ENCODE measurements at places on chromosomes 7 and 10.

- DNase-seq: no peak
These were observed 411.0 kb upstream of the ZMIZ1 start for GRCh38 chr10:78657862-78658165.

DNA sequence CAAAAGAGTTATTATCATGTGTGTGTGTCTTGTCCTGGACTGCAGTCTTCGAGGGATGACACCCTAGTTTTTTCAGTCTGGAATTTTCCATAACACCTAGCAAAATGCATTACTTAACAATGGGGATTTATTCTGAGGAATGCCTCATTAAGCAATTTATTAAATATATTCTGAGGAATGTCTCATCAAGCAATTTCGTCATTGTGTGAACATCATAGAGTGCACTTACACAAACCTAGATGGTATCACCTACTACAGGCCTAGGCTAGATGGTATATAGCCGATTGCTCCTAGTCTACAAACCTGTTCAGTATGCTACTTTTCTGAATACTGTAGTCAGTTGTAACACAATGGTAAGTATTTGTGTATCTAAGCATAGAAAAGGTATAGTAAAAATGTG, 1.1 kb upstream of the STEAP4 start:
- DNase-seq: no peak

GRCh38 chr7:67918158-67918557, 921.5 kb downstream of the TYW1 start:
- peak; percentile 8 for DNase-seq

GRCh38 chr7:107684947-107685463, 24.4 kb downstream of the SLC26A4 start:
- DNase-seq: no peak

GRCh38 chr7:7718492-7718891, at the start of gene RPA3:
RPA3 (minus strand) TSS chr7:7718607; CDS start chr7:7640418, 78,189 bp downstream.
- no peak for DNase-seq

DNA sequence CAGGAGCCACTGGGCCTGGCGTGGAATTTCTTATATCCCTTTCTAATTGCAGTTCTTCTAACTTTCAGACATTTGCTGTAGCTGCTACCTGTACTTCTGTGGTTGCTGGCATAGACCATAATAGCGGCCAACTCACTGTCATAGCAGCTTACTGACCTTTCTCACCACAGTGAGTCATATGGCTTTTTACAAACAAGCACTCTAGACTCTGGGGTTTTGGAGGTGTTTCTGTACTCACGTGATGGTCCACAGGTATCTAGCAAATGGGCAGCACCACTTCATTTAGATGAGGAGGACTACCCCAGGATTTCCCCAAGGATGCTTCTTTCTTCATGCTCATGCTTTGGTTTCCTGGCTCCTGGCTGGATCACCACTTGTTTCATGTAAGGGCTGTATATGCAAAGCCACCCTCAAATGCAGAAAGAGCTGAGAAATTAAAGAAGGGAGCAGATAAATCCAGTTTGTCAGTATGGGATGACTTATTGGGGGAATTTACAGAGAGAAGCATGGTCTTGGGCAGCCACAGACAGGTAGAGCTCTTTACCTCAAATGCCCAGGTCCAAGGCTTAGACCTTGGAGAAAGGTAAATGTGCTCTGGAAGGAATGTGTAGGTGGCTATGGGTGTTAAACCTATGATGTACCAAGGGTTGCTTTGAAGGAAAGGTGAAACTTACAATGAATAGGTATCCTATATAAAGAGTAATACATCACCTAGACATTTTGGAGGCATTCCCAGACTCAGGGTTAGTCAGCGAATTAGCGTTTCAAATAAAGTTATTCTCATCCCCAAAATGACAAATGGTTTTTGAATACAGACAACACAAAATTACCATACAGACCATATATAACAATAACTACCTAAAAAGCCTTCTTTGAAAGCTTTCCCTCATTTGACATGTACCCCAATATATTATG, 15.9 kb upstream of the SLC25A16 start:
- DNase-seq: peak; percentile 84

- DNase-seq: no peak
These were observed 92.8 kb downstream of the TCF7L2 start for GRCh38 chr10:113042868-113043267.

DNA sequence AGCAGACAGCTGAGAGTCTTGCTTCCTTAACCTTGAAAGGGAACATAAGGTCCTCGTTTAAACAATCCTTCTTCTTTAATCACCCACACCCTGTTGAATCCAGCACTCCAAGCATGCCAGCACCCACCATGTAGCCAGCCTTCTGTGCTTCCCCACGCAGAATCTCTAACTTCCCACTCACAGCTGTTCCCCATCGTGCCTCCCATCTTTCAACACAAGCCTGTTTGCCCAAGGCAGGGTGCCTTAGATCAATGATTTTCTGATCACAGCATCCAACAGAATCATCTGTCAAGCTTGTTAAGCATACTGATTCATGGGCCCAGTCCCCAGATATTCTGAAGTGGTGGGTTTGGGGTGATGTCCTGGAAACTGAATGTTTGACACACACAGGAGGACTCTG, 530.8 kb downstream of the SH2D4B start:
- DNase-seq: no peak

- DNase-seq: no peak
These were observed 85.5 kb downstream of the CACNA2D1 start for GRCh38 chr7:82358009-82358578.

DNA sequence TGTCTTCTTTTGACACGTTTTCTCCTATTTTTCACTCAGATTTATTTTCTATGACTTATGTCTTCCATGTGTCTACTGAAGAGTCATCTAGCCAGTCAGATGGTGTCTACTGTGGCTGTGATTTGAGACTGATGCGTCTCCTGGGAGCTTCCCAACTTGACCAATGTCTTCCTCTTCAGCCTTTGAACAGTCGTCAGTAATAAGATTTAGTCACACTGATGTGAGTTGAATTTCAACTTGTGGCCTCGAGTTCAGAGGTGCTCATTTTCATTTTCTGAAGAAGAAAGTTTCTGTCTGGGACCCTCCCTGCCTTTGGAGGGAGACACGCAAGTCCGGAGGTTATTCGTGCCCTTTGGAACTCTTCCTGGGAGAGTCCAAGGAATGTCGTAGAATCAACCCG, 221.9 kb upstream of the INHBA start:
- DNase-seq: peak; percentile 65

All from fibroblast of mammary gland (primary cell).